Daoy (cell line): ENCODE measurements at places on chromosomes 12 and 14.

DNA sequence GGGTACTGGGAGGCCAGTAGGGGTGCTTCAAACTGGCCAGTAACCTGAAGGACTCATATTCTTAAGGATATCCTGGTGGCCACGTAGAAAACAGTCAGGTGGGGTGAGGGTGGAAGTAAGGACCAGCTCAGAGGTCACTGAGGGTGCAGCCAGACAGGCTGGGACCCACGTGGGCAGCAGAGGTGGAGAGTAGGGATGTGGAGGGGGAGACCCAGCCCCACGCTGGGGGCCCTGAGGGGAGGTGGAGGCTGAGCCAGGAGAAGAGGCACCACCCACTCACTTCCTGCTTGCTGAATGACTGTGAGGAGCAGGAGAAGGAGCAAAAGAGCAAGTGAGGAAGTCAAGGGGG lies 12.6 kb upstream of the SERPINA3 start:
- peak; percentile 45 for DNase-seq

GRCh38 chr12:112939761-112940381 lies 1.6 kb downstream of the OAS3 start:
- no peak for DNase-seq

DNA sequence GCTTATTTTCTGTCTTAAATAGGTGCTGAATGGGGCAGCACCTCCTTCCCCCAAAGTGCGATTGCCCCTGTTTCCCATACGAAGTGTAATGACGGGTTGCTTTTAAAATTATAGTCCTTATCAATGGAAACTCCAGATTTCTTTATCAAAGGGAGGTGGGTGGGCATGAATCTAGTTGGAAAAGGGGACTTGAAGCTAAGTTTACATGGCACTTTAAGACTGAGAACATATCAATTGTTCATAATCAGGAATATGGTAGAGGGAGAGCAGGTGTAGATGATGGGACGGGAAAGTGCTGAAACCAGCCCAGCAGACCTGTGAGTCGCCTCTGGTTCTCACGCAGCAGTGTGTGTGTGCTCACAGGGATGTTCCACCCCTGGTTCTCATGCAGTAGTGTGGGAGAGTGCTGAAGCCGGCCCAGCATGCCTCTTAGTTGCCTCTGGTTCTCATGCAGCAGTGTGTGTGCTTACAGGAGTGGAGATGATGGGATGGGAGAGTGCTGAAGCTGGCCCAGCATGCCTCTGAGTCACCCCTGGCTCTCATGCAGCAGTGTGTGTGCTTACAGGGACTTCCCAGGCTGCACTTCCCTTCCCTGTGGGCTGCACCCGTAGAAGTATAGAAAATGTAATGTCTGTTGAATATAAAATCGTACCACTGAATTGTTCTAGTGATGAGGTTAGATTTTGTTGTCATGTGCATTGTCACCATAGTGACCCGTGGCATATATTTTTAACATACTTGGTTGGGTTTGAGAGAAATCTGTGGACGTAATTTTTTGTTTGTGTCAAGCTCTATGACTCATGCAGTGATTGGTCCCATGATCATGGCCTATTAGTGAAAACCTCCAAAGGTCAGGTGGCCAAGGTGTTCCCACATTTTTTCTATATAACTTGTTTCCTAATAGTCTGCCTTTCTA lies 51.6 kb downstream of the GPATCH2L start:
- peak; percentile 95 for DNase-seq

DNA sequence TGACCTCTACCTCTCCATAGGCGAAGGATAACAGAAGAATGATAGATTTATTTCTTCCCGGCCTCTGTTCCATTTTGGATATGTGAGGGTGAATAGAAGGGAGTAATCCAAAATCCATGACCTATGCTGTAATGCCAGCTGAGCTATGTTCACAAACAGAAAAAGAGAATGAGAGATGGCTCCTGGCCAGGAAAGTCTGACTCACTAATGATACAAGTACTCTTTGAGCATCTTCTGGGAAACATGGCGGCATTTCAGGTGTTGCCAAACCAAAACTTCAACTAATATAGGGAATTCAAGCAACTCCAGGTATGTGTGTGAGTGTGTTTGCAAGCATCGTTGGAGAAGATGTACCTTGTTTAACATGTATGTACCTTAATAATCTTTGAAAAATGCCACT lies 55.1 kb downstream of the MED13L start:
- DNase-seq, result peak; percentile 80

GRCh38 chr14:69877492-69877891 lies 1.7 kb upstream of the SMOC1 start:
- DNase-seq, result peak; percentile 51
